ENCODE measurements at places on chromosomes 7 and 10. TPM values are rescaled to one million over a fixed set of nuclear protein-coding genes. Genes with fewer than 3 reads are reported as not detected.
A peak's percentile ranks its signal among the peaks of the same experiment; 100 is the strongest.

GRCh38 chr7:133099633-133100286 lies 17.9 kb upstream of the CHCHD3 start:
- no peak for DNase-seq

GRCh38 chr7:128959296-128959695 lies 21.6 kb downstream of the IRF5 start:
- no peak for DNase-seq

LRRC27 gene
- 11.0 TPM for total RNA-seq

- DNase-seq, result no peak
Observed at GRCh38 chr10:119283818-119284217, 76.4 kb downstream of the GRK5 start.

SFRP5 gene
- total RNA-seq, result not detected

RADIL gene
- 0.32 TPM for total RNA-seq

- peak; percentile 51 for DNase-seq
Observed at GRCh38 chr10:63498665-63499064, 22.5 kb upstream of the REEP3 start.

GRCh38 chr10:70557086-70557845 lies 45.3 kb downstream of the PRF1 start:
- DNase-seq, result no peak

LIPM gene
- not detected for total RNA-seq

GRCh38 chr7:2804227-2804763 lies 39.8 kb downstream of the GNA12 start:
- DNase-seq, result no peak

GRCh38 chr7:122416336-122416735 lies 111.8 kb upstream of the FEZF1 start:
- DNase-seq, result no peak

GHRHR gene
- not detected for total RNA-seq

DNA sequence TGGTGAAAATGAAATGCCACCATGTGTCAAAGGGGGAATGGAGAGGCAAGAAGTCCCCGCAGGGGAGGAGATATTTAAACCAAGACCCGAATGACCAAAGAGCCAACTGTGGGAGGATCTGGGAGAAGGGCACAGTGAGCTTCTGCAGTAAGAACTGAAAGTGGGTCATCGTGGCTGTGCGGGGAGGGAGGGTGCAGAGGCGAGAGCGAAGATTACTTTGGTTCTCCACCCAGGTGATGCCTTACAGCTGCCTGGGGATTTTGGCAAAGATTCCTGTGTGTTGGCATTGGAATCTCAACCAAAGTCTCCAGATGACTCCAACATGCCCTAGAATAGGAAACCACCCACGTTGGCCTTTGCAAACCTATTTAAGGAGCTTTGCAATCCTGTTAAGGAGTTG lies 44.2 kb upstream of the ADAM12 start:
- no peak for DNase-seq

DNA sequence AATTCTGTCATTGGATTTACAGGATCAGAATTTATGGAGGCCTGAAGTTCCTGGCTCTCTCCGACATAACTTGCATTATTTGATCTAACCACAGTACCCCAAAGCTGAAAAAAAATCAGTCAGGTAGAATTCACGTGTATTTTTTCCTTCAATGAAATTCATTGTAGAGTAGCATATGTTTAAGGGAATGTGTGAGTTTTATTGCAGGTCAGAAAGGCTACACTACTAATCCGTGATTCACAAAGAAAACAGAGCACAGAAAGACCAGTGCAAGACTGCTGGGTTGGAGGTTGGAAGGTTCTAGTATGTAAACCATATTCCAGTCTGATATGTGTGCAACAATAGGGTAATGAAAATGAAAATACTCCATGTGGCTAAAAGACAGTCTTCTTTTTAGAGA lies 247.0 kb upstream of the FERD3L start:
- DNase-seq, result peak; percentile 74

DNA sequence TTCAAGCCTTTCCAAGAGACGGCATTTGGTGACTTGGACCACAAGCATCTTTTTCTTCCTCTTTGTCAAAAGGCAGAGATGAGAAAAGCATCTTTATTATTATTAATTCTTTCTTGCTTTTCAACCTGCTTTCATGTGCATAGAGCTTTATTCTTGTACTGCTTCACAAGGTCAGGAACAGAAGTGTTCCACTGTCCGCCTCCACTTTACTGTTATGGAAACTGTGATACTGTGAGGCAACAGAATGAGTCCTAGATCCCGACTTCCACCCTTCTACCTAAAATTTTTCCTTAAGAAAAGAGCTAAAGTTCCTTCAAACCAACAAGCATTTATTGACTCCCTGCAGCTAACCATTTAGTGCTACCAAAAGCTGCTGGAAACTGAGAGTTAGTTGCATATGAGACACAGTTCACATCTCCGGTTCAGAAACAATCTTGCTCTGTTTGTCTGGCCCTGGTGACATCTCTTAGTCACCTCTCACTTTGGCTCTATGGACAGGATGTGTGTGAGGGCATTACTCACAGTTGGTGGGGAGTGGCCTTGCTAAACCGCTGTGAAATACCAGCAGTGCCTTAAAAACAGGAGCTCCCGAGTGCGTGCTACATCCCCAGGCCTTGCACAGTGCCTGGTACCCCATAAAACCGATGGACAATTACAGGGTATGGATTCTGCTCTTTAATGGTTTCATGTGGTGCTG lies 77.1 kb upstream of the TRIL start:
- peak; percentile 42 for DNase-seq

DNA sequence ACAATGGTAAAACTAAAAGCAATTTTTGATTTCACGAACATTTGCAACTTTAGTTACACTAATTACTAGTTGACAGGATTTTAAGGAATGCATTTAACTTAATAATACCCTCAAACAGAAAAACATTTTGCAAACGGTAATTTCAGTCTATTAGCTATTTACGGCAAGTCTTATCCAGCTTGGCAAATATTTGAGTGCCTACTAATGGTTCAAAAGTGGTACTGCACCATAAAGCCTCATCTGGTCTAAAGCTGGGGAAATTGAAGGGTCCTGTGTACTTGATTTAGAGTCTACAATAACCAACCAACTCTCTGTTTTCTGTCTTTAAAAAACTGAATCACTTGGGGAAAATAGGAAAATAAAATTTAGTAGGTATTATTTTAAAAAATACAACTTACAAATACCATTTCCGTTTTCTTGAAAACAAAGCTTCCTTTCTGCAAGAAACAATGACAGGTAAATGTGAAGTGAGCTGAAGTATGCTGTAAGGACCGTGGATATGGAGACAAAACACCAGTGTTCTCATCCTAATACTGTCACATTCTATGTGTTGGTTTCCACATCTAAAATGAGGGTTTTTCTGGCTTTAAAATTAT lies 142.3 kb downstream of the VPS50 start:
- peak; percentile 54 for DNase-seq

GRCh38 chr7:116574025-116574822 lies 49.4 kb downstream of the CAV1 start:
- DNase-seq, result no peak

DNA sequence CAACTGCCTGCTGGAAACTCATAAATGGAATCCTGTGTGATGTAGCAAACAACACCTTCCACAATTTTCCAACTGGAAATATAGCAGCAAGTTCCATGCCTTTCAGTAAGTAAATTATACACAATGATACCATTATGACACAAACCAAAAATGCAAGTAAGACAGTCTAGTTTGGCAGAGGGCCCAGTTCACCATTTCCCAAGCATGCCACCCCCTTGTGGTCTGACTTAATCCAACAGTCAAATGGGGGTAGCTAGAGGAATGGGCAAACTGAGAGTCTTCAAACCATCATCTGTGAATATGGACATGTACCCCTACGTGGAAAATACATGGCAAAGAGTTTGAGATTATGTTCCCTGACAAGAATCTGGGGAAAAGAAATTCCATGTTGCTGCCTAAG lies 137.6 kb upstream of the VWC2 start:
- DNase-seq, result no peak

GRCh38 chr7:30761214-30762156 lies 9.6 kb downstream of the INMT start:
- peak; percentile 87 for DNase-seq

- no peak for DNase-seq
Observed at GRCh38 chr10:6964543-6964942, 384.5 kb upstream of the PRKCQ start.

- no peak for DNase-seq
Observed at GRCh38 chr7:147639037-147639436, 951.5 kb upstream of the C7orf33 start.

DNA sequence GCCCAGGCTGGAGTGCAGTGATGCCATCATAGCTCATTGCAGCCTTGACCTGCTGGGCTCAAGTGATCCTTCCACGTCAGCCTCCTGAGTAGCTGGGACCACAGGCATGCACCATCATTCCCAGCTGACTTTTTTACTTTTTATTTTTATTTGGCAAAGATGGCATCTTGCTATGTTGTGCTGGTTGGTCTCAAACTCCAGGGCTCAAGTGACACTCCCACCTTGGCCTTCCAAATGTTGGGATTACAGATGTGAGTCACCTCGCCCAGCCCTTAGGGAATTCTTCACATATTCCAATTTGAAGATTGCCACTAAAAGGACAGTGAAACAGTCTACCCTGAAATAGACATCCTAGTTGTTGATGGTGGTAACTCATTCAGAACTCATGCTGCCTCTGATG lies 27.7 kb downstream of the SUGCT start:
- no peak for DNase-seq

DNA sequence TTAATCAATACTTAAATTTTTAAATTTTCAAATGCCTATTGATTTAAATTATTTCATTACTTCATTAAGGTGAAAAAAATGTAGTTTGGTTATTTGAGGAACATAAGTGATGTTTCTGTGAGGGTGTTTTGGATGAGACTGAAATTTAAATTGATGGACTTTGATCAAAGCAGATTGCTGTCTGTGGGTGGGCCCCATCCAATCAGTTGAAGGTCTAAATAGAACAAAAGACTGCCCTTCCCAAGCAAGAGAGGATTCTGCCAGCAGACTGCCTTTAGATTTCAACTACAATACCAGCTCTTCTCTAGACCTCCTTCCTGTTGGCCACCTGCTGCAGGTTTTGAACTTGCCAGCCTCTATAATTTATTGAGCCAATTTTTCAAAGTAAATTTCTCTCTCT lies 14.5 kb upstream of the GPR37 start:
- no peak for DNase-seq

GRCh38 chr7:138979988-138980562 lies 1.1 kb downstream of the KIAA1549 start:
- peak; percentile 22 for DNase-seq

PDGFA gene
- 43.2 TPM for total RNA-seq

DNA sequence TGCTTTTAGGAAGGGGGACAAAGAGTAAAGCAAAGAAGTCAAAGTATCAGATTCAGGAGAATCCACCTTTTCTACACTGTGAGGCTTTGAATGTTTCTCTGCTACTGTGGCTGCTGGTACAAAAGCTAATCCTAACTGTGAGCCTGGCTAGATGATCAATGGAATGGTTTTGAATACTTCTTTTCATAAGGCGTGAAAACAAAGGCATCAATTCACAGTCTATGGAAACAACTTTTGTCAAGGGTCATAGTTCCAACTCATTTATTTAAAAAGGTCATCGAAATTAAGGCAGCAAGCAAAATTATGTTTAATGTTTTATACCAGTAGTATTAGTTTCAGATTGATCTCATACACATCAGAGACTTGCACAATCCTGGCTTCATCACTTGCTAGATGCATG lies 118.1 kb downstream of the CTTNBP2 start:
- DNase-seq, result no peak

DNA sequence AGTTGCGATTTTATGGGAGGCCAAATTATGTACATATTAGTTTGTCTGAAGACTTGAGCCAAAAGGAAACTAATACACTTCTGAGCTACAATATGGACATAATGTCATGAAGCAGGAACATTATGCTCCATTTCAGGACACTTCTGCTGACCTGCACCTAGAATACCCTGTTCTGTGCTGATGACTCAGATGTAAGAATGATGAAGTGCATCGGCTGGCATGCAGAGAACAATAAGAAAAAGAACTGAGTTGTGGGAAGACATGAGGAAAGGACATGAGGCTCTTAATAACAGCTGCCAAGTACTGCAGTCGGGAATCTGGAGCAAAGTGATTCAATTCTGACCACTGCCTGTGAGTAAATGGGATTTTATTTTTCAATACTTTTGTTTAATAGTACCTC lies 192.9 kb upstream of the VSTM2A start:
- no peak for DNase-seq

DNA sequence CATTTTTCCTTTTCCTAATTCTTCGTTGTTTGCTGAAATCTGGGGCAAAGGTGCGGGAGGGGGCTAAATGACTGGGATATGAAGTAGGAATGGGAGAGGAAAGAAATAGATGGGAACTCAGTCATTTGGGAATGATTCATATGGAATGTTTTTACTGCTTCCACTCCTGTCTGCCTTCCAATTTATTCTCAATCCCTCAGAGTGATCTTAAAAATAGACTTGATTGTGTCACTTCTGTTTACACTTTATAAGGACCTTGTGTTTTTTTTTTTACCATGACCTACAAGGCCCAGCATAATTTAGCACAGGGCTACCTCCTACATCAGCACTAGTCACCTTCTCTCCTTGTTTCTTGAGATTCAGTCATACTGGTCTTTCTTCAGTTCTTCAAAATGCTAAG lies 97.9 kb downstream of the PTEN start:
- DNase-seq, result peak; percentile 54

SLK gene
- 48.8 TPM for total RNA-seq

GRCh38 chr7:12386313-12386740 lies 17.3 kb downstream of the VWDE start:
- no peak for DNase-seq

- peak; percentile 64 for DNase-seq
Observed at GRCh38 chr7:45890902-45891461, 2.7 kb downstream of the IGFBP1 start.

MLXIPL gene
- not detected for total RNA-seq

GRCh38 chr10:101451667-101452069 lies 97.7 kb downstream of the BTRC start:
- no peak for DNase-seq

GRID2IP gene
- not detected for total RNA-seq

GRCh38 chr7:4185721-4186512 lies 496.2 kb upstream of the FOXK1 start:
- DNase-seq, result no peak

DNA sequence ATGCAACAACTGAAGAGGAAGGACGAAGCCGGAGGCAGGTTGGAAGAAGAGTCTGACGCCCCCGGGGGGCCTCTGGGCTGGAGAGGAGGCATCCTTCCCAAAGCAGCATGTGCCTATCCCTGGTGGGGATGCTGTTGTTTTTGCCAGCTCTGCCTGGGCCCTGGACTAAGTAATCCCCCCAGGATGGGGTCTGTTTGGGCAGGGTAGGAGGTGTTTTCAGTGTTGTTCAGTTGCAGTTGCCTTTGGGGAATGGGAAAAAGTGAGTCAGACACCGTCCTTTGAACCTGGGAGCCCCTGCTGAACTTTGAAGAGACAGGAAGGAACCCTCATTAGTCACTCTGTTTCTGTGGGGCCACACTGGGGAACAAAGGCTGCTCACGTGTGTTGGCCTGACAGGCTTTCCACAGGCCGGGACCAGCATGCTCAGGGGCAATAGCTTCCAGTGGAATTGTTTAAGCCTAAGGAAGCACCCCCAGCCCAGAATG lies 35.2 kb upstream of the GDF10 start:
- DNase-seq, result no peak

- DNase-seq, result no peak
Observed at GRCh38 chr7:90425376-90425775, 22.1 kb downstream of the CLDN12 start.

GRCh38 chr10:109957092-109957797 lies 33.9 kb upstream of the XPNPEP1 start:
- no peak for DNase-seq

GRCh38 chr7:96562966-96563365 lies 146.7 kb downstream of the SEM1 start:
- no peak for DNase-seq

- peak; percentile 33 for DNase-seq
Observed at GRCh38 chr10:89207801-89208551, 859 bp upstream of the CH25H start.
